A172 (cell line): ENCODE measurements at places on chromosomes 5 and 9.

- DNase-seq: no peak
Observed at GRCh38 chr5:173591056-173591514, 25.4 kb downstream of the BOD1 start.

GRCh38 chr9:97703437-97704344, 6.6 kb upstream of the XPA start:
- peak; percentile 94 for DNase-seq

DNA sequence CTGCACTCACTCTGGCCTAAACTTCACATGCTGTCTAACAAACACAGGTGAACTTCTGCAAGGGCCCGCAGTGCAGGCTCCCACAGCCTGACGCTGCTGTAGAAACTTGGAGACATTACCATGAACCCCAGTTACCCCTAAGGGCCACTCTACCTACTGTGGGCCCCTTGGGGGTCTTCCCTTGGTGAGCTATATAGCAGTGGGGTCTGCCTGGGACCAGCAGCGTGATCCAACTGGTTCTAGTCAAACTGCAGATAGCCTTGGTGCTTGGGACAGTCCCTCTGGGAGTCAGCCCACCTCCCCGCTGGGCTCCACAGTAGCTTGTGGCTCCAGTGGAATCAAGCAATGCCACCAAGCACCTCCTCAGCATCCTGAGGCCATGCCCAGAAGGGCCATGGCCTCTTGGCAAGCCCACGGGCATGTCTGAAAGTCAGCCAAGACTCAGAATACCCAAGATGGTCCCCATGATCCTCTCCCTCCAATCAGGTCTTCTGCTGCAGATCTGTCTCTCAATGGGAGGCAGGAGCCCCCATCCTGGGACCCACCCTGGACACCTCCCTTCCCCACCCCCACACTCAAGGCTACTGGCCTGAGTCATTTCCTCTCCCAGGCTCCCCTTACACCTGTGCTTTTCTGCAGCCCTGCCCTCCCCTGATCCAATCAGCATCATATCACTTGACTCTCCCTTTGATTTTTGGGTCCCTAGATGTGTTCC, 230.0 kb upstream of the IRX1 start:
- no peak for DNase-seq

DNA sequence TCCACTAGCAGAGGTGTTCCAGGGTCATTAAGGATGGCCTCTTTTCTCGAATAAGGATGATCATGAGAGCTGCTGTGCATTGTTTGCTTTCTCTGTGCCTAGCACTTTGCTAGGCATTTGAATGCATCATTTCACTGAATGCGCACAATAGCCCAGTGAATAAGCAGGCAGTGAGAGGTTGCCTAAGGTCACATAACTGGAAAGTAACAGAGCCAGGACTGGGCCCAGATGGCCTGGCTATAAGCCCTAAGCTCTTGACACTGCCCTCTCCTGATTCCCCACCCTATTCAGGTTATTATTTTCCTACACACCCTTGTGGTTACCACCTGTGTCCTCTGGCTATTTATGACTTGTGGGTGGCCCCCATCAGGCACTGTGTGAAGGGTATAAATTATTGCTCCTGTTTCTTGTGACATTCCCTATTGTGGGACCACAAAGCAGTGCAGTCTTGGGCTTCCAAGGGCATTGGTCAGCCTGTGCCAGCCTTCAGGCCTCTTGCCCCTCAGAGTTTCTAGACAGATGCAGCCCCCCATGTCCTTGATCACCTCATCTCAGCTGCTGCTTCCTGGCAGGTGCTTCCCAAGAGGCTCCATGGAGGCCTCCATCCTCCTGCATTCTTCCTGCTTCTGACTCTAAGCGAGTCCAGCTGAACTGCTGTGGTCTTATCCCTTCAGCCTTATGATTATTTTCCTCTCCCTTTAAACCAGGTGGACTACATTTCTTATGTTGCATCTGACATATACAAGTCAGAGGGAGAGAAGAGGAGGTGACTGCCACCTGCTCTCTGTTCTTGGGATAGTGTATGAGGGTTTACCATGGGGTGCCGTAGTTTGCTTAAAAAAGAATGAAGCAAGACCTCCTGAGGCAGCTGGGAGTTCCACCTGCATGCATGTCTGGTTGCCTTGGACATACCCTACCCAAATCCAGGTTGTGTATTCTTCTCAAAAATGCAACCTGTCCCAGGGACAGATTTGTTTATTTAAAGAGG, 47.6 kb downstream of the ANGPTL2 start:
- DNase-seq: peak; percentile 35

DNA sequence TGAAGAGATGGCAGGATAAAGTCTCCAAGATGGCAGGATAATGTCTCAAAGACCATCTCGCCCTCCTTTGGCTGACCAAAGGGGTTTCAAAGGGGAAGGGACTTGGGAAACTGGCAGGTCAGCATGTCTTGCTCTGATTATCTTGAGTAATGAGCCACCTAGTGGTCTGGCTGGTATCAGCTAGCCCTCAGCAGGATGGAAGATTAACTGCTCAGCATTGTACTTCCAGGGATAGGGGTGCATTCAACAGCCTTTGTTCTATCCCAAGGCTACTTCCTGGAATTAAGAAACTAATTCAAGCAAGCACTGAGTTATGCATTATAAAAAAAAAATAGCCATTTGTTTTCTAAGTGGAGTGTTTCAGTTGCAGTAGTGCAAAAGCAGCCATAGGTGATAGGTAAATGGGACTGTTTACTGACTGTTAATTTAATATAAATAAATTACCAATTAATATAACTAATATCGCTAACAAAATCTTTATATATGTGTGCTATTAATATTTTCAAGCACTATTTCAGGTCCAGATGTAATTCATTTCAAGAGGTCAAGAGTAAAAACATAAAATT, 555.5 kb downstream of the CDH9 start:
- DNase-seq: peak; percentile 84

GRCh38 chr5:33303579-33304095, 137.1 kb upstream of the TARS1 start:
- DNase-seq: no peak

DNA sequence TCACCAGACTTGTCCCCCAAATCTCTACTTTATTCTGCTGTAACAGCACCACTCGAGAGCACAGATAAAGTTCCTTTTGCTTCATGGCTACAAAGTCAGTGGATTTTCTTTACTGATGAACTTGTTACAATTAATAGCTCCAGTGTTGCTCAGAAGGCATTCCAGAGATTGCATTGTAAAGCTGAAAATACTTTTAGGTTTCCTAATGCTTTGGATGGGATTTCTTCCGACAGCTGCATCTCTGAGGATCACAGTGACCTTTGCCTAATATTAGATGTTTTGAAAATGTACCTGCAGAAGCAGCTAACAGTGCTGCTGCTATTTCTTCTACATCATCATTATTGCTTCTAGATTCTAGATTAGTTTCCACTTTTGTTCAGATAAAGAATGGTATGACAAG, 58.8 kb upstream of the TMEM171 start:
- DNase-seq: no peak

DNA sequence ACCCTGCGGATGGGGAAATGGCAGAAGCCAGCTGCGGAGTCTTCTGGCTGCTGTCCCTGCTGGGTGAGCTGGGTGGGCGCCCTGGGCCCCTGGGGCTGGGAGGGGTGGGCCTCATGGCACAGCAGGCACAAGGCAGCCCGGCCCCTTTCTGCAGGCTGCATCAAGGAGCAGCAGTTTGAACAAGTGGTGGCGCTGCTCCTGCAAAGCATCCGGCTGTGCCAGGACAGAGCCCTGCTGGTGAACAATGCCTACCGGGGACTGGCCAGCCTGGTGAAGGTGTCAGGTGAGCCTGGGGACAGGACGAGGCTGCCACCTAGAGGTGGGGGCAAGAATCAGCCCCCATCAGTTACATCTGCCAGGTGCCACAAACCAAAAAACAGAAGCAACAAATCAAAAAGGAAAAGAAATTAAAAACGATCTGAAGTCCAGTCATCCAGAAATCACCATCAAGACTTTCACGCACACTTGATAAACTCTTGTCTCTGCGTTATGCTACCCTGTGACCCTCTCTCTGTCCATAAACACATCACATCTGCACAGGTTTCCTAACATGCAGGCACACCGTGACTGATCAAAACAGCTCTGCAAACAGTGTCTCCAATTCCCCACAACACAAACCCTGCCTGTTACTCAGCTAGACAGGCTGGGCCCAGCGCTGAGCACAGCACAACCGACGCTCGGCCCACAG, 13.9 kb downstream of the REXO4 start:
- no peak for DNase-seq

DNA sequence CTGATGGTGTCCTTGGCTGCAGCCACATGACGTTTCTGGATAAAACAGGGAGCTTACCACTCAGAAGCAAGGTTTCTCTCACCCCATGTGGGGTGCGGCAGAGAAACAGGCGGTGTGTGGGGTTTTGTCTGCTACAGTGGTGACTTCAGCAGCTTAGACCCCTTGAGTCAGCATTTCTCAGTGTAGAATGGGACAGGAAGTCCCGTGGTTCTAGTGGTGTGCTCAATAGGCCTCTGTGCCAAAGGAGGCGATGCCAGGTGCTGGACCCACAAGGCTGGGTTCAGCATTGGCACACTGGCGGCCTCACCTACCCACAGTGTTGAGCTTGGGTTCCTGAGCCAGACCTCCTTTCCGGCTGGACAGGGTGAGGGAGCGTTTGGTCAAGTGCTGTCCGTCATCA, 125.2 kb upstream of the SMIM23 start:
- no peak for DNase-seq

GRCh38 chr5:122697191-122697590, 77.7 kb upstream of the SNX2 start:
- no peak for DNase-seq

- DNase-seq: no peak
Observed at GRCh38 chr5:146873186-146873917, 5.2 kb downstream of the PPP2R2B start.

GRCh38 chr9:36913393-36914211, 120.5 kb downstream of the PAX5 start:
- no peak for DNase-seq

- DNase-seq: peak; percentile 44
Observed at GRCh38 chr5:131589510-131590348, 45.3 kb downstream of the RAPGEF6 start.
